Left hindlimb (tissue), 1 donor: ENCODE measurements at places on chromosomes 5 and 9.

GRCh38 chr5:133778636-133779035, 166.3 kb upstream of the FSTL4 start:
- no peak for DNase-seq

- DNase-seq = no peak
Measured at GRCh38 chr5:91332267-91333045, 50.7 kb downstream of the ARRDC3 start.

DNA sequence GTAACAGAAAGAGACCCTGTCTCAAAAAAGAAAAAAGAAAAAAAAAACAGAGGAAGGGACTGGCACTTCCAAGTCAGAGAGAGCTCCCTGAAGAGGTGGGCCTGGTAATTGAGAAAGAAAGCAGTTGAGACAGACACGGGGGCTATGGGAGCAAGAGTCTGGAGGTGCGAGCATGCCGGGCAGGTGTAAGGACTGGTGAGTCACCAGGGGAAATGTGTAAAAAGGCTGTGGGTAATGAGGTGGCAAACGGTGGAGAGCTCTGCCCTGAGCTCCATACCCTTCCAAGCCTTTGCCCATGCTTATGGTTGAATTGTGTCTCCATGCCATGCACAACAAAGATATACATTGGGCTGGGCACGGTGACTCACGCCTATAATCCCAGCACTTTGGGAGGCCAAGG, 18.0 kb upstream of the JADE2 start:
- no peak for DNase-seq

DNA sequence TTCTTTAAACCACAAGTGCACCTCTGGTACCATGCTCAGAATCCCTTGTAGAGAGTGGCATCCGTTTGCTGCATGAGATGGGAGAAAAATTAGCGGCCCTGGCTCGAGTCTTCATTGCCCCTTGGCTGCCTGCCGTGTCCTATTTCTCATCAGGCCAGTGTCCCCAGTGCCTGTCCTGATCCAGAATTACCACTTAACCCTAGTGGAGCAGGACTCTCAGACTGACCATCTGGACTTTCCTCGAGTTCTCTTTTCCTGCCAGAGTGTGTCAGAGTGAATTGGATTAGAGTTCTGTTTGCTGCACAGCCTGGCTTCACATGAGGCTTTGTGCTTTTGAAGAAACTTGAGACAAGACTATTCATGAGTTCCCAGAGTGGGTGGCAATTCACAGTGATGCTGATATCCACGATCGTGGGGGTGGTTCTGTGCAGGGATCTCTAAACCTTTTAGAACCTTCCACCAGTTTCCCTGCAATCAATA, 92.6 kb downstream of the C9orf152 start:
- no peak for DNase-seq

- peak; percentile 56 for DNase-seq
Measured at GRCh38 chr5:73625944-73626811, at the start of gene ARHGEF28. TSS of gene ARHGEF28 (plus strand) at chr5:73626196. CDS start at chr5:73684852, 58,656 bp downstream.

DNA sequence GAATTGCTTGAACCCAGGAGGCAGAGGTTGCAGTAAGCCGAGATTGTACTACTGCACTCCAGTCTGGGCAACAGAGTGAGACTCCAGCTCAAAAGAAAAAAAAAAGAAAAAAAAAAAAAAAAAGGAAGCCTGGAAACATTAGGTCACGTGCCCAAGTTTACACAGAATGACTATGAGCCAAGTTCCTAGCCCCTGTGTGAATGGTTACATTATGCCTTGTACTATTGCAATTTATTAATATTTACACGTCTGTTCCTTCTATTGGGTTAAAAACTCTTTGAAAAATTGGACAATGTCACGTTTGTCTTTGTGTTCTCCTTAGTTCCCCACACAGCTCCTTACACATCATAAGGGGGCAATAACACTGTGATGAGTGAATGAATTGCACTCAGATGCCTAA, 33.5 kb upstream of the SLC28A3 start:
- no peak for DNase-seq

GRCh38 chr9:136240941-136241340, 4.7 kb downstream of the QSOX2 start:
- DNase-seq = no peak

- no peak for DNase-seq
Measured at GRCh38 chr5:126007841-126008240, 415.4 kb upstream of the GRAMD2B start.

- DNase-seq = peak; percentile 27
Measured at GRCh38 chr5:78295035-78295961, 800 bp upstream of the AP3B1 start.

DNA sequence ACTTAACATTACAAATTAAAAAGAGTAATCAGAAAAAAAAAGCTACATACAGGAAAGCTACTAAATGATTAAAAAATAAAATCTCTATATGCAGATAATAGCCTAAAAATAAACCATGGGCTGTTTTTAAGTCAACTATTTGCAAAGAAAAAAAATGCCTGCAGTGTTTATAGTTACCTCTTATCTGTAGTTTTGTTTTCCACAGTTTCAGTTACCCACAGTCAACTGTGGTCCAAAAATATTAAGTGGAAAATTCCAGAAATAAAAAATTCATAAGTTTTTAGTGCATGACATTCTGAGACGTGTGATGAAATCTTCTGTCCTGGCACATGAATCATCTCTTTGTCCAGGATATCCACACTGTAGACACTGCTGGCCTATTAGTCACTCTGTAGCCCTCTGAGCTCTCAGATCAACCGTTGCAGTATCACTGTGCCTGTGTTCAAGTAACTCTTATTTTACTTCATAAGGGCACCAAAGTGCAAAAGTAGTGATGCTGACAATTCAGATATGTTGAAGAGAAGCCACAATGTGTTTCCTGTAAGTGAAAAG, 59.2 kb downstream of the PRELID2 start:
- DNase-seq = no peak

DNA sequence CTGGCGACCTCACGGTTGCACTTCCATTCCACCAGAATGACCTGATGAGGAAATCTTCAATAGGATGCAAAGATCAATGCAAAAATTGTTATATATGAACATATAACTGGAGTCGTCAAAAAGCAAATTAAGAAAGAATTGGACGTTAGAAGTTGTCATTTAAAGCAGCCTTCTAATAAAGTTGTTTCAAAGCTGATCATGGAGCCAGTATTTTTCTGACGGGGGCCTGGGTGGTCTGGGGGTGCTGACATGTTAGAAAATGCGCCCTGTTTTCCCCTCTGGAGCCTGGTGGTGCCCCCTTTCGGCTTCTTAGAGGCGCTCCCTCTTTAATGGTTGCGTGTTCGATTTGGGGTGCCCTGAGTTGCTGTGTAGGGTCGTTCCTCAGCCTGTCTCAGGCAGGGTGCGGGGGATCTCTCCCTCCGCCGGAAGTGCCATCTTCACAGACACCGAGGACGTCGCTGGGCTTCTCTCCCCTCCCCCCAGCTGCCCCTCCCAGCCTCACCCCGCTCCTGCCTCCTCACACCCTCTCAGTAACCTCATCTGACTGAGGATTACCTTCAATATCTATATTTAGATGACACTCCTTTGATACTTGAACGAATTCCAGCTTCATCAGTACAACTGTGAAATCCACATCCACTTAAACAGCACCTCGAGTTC, 18.3 kb downstream of the PTGES2 start:
- no peak for DNase-seq

DNA sequence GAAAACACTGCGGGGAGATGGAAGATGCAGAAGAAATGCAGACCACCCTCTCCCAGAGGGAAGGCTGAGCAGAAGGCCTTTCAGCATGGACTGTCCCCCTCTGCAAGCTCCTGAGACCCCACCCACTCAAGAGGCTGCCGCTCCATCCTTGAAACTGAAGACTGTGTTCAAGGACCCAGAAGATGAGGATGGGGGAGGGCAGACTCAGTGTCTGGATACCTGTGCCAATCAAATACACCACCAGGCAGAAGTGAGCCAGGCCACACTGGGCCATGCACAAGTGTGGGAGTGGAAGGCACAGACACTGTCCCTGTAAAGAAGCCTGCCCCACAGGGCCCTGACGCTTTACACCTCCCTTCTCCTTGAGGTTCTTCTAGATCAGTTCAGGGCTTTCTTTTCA, 40.0 kb upstream of the IPPK start:
- DNase-seq = no peak

GRCh38 chr9:89886281-89886700, 281.5 kb downstream of the GADD45G start:
- no peak for DNase-seq

DNA sequence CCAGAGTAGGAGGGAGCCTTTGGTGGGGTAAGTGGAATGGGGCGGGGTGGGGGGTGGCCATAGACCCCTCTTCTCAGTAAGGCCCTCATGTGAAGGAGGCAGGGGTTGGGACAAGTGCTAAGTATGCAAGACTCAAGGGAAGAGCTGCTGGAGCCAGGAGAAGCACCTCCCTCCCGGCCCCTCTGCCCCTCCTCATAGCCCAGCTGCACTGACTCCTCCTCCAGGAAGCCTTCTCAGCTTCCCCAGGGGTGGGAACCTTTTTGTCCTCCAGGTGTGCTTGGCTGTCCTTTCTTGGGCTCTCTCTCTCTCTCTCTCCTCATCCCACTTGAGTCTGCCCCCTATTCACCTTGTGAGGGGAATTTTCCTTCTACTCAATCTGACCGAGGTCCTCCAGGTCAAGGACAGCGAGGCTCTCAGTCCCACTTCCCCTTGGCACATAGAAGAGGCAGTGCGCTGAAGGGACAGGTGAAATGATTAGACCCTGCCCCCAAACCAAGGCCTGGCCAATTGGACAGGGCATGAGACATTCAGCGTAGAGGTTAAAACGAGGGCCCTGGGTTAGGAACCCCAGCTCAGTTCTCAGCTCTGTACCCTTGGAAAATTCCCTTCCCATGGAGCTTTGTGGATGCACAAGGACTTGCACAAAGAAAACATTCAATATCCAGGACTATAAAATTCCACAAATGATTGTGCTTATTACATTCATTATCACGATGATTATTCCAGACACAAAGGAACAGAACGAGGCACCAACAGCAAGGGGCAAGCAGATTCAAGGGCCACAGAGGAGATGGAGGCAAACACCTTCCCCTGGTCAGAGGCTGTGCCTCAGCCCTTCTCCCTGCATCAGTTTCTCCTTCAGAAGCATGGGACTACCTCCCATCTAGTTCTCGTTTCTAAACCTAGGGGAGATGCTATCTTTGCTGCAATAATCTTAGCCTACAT, 45.6 kb upstream of the IL17B start:
- no peak for DNase-seq

DNA sequence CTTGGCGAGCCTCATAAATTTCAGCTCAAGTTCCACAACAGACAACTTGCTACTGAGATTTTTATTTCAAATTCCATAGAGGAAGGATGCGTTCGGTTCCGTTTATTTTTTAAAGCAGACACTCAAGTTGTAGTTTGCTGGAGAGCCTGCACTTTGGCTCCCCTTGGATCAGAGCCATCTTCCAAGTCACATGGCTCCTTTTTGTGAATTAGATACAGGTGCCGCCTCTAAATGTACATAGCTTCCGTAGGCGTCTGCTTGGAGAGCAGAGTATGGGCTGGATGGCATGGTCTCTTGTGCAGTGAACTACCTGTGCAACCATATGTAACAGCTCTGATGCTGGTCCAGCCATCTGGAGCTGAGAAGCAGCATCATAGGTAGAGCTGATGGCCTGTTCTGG, 73.9 kb upstream of the WWC1 start:
- no peak for DNase-seq

- no peak for DNase-seq
Measured at GRCh38 chr5:128014578-128014977, 69.0 kb upstream of the SLC12A2 start.

GRCh38 chr5:80082731-80083100, 47.6 kb downstream of the THBS4 start:
- DNase-seq = peak; percentile 91

GRCh38 chr5:131379723-131380122, 115.9 kb downstream of the CDC42SE2 start:
- no peak for DNase-seq

- DNase-seq = peak; percentile 76
Measured at GRCh38 chr9:126860077-126860756, at the start of gene ZBTB34. TSS of gene ZBTB34 (plus strand) at chr9:126860639. CDS start at chr9:126879400, 18,761 bp downstream.

DNA sequence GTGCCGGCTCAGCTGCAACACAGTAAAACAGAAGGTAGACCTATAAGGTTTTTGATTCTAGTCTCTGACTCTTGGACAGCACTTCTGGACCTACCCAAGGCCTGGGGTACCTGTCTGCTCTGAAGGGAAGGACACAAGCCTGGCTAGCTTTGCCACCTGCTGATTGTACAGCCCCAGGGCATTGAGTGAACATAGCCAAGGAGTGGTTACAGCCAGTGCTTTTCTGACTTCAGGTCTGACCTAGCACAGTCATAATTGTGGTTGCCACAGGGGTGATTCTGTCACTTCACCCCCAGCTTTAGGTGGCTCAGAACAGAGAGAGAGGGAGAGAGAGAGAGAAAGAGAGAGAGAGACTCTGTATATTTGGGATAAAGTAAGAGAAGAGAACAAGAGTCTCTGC, 118.4 kb downstream of the PLCXD3 start:
- no peak for DNase-seq

GRCh38 chr5:169301386-169301934, 521 bp upstream of the SLIT3 start:
- peak; percentile 51 for DNase-seq

GRCh38 chr5:122517091-122517490, 205.1 kb downstream of the SNCAIP start:
- no peak for DNase-seq

GRCh38 chr5:141913560-141914198, 10.0 kb upstream of the DELE1 start:
- DNase-seq = peak; percentile 36

- DNase-seq = peak; percentile 100
Measured at GRCh38 chr5:43313035-43313853, at the start of gene HMGCS1. TSS of gene HMGCS1 (minus strand) at chr5:43313412. CDS start at chr5:43298965, 14,447 bp downstream.

- no peak for DNase-seq
Measured at GRCh38 chr9:36765468-36766341, 193.0 kb downstream of the MELK start.

DNA sequence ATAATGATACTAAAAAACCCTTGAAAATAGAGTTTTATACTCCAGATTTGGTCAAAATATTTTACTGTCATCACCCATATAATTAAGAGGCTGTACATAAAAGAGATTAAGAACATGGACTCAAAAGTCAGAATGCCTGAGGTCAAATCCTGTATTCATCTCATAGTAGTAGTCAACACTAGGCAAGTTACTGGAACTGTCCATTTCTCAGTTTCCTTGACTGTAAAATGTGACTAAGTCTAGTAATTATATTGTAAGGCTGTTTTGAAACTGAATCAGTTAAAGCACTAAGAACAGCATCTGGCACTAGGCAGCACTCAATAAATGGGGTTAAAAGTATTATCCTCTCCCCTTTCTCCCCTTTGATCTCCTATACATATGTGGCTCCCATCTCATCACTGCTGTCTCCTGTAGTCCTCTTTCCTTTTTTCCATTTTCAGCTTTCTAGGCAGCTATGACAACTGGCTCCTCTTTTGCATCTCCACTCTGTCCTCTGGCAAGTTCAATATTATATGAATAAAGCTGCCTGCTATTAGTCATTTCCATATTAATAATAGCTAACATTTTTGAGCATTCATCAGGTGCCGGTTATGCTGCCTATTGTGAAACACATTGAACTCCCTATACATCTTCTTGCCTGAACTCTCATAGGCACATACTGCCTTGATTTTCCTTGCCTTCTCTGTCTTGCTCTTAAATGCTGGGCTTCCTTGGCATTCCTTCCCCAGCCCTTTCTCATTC, 185.8 kb upstream of the NREP start:
- no peak for DNase-seq

GRCh38 chr5:173919443-173919842, 31.3 kb downstream of the CPEB4 start:
- no peak for DNase-seq
